AG04450 (cell line): ENCODE measurements at places on chromosomes 7 and 10.

- DNase-seq = no peak
Measured at GRCh38 chr7:47448971-47449370, 132.9 kb downstream of the TNS3 start.

- DNase-seq = peak; percentile 51
Measured at GRCh38 chr10:124153023-124153826, 59.8 kb upstream of the CHST15 start.

DNA sequence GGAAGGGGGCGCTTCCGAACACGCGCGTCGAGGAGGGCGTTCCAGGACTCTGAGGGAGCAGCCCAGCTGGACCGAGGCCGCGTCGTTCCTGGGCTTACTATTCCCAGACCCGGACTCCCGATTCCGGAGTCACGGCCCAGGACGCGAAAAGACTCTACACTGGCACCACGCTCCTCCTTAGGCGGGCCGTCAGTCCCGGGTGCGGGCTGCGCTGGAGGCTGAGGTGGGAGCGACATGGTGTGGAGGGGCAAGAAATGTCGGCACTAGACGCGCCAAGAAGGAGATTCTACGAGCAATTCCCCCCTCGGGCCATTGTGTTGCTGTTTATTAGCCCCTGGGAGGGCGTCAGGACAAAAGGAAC is 584 bp upstream of the RUNDC3B start:
- no peak for DNase-seq

DNA sequence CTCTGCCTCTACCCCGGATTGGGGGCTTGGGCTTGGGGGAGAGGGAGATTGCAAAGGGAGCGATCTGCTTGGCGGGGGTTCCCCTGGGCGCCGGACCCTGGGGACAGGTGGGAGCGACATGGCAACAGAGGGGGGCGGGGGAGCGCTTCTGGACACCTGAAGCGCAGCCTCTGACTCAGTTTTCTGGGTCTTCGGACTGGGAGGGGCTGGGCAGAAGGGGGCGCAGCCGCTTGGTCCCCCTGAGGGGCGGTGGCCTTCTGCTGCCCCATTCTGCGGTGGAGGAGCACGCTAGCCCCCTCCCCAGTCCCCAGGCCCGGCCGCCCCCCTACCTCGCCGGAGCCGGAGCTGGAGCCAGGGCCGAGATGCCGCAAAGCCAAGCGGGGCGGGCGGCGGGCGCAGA is 380 bp downstream of the NAT16 start:
- no peak for DNase-seq

DNA sequence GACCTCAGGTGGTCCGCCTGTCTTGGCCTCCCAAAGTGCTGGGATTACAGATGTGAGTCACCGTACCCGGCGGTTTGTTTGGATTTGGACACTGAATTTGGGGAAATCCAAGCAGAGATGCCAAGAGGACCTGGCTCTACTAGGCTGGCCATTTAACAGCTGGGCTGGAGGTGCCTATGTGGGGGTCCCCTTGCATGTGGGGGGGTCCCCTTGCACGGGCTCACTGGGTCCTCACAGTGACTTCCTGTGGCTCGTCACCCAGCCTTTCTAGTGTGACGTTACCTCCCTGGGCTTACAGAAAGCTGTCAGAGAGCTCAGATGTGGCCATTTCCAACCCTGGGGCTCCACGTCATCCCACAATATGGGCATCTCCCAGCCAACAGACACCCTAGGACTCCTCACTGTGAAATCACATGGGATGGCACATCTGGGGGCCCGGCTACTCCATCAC is 49.3 kb upstream of the GNA12 start:
- no peak for DNase-seq

DNA sequence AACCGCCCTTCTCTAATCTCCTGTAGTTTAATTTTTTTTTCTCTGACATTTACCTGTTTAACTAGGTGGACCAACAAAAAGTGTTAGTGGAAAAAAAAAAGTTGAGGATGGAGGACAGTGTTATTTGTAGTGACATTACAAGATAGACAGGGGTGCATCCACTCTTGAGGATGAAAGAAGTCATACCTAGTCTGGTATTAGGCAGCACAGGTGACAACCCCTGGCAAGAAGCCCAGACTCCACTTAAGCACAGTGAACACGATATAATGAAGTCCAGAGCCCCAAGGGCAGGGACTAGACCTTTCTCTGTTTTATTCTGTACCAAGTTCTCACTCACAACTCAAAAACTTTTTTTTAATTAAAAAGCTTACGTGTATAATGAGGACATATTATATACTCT is 268.4 kb downstream of the GPR37 start:
- no peak for DNase-seq

- DNase-seq = no peak
Measured at GRCh38 chr10:75127471-75127870, 16.0 kb downstream of the SAMD8 start.

DNA sequence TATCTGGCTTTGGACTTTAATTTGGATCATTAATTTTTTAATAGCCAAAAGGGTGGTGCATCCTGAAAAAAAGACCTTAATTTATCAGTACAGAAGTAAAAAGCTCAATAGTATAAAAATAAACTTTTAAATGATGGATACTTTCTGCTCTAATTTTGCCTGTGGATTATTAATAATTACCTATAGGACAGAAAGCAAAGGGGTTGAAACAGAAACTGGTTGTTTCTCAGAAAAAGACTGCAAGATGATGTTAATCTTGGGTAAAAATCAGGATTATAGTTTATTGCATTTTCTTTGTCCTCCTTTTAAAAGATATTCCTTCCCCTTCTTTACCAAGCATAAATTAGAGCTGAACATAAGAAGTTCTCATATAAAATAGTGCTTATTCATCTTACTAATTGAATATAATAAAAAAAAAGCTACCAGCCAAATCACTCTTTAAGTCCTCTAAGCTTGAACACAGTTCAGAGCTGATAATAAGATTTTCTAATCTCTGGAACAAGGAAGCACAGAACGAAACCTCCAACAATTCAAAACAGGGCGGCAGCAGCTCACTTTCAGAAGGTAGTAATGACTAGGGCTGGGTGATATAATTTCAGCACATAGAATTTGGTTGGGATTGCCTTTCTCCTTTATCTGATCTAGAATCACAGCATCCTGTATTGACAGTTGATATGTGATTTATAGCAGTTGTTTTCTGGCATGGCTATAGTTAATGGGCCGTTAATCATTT is 8.1 kb upstream of the GPR85 start:
- no peak for DNase-seq

GRCh38 chr10:77110757-77111156 is 526.9 kb downstream of the KCNMA1 start:
- DNase-seq = no peak

DNA sequence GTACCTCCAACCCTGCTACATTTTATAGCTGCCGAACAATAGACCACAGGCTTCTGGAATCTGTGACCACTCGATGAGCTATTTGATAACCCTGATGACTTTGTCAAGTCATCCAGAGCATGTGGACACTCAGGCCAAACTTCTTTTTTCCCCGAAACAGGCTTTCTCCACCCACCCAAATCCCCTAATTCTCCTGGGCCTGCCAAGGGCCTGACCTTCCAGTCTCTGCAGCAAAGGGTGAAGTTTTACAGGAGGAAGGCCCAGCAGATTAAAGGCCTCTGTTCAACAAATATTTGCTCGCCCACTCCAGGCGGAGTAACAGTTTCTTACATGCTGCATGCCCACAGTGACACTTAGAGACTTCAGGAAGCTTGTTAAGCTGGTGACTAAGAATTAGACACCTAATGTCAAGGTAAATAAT is 2.0 kb downstream of the JCAD start:
- no peak for DNase-seq

DNA sequence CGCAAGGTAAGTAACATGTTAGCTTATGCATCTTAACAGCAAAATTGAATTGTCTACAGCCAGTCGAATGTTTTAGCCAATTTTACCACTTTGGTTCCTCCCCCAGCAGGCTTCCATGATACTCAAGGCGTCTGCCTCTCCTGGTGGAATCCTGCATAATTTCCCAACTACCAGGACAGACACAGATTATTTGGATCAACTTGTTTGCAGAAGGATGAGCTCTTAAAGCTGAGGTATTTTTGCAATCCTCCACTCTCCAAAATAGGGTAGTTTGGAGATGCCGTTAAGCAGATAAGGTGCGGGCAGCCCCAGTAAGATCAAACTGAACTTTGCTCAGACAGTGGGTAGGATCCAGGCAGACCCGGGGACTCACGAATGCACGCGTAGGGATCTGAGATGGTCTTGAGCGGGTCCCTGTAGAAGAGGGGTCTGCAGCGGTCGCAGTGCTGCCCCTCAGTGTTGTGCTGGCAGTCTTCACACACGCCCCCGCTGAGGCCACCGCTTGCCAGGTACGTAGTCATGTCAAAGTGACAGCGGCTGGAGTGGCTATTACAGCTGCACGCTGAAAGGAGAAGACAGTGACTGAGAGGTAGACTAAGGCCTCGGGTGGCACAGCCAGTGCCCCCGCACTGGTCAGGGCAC is 27.4 kb downstream of the LAMB4 start:
- DNase-seq = no peak

GRCh38 chr7:34247468-34247867 is 342.1 kb downstream of the BMPER start:
- no peak for DNase-seq

GRCh38 chr10:60044242-60044641 is 137.9 kb upstream of the CCDC6 start:
- no peak for DNase-seq

DNA sequence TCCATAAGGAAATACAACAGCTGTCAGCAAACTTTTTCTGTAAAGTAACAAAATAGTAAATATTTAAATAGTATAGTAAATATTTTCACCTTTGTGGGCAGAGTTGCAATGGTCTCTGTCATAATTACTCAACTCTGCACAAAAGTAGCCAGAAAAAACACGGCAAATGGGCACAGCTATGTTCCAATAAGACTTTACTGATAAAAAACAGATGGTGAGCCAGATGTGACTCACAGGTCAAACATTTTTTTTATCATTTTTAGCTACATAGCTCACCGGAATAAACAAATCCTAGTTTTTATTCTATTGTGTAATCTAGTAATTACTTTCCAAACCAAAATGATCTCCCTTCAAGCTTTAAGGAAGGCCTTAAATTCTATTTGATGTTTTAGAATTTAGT is 55.3 kb downstream of the NCAPG2 start:
- DNase-seq = peak; percentile 88

DNA sequence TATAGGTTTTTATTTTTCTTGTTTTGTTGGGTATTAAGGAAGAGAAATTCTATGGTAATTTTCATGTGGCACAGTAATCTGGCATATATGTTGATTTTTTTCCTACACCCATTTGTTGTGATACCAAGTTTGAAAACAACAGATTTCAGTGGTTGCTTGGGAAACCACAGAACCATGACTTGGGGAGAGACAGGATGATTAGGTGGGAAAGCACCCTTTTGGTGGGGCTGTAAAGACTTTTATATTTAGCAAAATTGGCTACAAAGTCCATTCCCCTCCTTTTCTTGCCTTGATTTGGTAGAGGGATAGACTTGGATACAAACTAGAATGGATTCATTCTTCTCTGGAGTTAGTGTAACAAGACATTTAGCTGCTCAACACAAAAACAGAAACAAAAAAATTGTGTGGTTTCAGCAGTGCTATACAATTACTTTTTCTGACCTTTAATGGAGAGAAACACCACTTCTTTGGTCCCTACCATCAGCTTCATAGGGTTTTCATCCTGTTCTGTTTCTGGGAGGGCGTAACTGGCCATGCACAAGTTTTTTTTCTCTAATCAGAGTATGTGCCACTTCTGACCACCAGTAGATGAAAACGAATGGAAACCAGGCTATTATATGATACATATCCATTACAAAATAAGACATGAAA is 52.7 kb downstream of the FIGNL1 start:
- DNase-seq = no peak

DNA sequence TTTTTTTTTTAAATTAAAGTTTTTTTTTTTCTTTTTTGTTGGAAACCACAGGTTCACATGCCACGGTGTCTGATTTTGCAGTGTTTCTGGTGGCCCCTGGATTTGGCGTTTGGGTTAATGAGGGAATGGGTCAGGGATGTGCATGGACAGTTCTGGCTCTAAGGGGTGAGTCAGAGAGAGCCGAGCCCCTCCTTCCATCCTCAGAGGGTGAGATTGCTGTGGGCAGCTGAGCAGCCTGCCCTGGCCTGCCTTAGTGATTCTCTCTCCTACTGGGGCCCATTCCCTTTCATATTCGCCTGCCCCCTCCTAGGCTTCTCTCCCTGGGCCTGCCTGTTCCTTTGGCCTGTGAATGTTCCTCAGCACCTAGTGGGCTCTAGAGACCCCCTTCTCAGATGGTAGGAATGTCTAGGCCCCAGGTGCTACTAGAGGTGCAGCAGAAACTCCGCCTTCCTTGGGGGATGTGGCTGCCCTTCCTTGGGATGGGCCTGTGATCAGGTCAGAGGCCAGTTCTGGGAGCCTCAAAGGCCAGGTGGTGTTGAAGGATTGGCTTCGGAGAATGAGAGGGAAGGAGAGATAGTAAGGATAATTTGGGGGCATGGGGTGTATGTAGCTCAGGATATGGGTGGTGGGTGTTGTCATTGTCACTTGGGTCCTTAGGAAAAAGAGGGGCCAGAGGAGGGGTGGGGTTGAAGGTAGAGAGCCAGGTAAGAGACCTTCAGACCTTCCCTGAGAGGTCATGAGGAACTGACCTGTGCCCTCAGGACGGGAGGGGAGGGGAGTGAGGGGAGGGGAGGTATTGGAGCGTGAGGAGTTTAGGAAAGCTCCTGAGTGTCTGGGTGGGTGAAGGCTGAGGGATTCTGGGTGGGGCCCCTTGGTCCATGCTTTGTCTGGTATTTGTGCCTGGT is 19.8 kb downstream of the TSPAN14 start:
- no peak for DNase-seq

- no peak for DNase-seq
Measured at GRCh38 chr10:33735464-33735923, 401.0 kb upstream of the NRP1 start.

GRCh38 chr10:114720685-114721278 is 62.7 kb upstream of the ABLIM1 start:
- DNase-seq = no peak

DNA sequence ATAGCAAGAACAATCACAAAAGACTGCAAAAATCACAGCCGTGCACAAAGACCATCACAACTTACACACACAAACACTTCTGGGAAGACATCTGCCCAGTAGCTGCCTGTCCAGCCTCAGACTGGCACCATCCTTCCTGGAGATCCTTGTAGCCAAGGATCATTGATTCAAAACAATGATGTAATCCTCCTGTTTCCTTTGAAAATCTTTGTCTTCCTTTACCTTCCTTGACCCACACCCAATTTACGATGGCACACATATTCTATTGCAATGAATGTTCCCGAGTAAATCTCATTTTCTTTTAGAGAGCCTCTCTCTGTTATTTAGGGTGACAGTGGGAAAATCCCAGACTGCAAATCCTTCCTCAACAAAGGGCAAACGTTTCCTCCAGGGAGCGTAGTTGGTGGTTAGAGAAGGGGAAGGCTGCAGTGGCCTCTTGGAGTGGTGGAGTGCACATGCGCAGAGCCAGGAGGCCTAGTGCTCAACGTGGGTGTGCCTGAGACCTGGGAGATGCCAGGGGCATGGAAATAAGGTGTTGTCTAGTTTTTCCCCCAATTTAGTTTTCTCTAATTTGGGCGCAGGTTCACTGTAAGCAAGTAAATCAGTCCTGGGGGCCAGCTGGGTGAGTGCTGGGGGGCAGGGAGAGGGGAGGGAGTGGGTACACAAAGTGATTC is 3.1 kb upstream of the INPP5A start:
- no peak for DNase-seq
